Activated naive CD4-positive, alpha-beta T cell (primary cell): ENCODE measurements at places on chromosomes 5 and 9.

DNA sequence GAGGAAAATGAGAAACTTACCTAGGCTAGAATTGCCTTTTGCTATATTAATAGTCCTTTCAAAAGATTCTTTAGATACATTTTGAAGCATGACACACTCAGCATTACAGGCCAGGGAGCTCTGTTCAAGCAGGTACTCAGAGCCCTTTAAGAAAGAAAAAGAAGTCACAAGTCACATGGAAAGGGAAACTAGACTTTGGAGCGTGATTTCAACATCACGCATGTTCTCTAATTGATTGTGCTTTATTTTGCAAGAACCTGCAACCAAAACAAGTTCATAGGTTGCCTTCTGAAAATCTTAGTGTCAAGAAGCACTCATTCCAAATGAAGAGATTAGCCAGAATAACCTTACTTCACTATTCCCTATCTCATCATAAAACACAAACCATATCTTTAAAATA, 103.8 kb downstream of the MPDZ start:
- DNase-seq = no peak

- DNase-seq = no peak
Measured at GRCh38 chr9:35793461-35793860, 2.1 kb downstream of the NPR2 start.

- no peak for DNase-seq
Measured at GRCh38 chr5:149585910-149586309, 4.6 kb downstream of the ARHGEF37 start.

DNA sequence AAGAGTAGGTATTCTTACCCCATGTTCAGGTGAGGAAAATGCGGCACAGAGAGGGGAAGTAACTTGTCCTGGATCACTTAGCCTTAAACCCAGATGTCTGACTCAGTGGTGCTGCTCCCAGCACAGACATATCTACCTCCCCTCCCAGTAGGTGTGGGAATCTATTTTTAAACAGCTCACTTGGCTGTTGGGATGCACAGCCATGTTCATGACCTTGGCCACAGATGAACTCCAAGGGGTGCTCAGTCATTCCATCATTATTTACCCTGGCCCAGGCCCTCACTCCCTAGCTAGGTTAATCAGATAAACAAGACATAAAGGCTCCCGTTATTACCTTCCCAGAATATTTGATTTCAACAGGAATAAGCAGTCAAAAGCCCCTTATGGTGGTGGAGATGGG, 88.4 kb upstream of the IQGAP2 start:
- no peak for DNase-seq

- DNase-seq = no peak
Measured at GRCh38 chr5:106292654-106293053, 1378.1 kb downstream of the EFNA5 start.

- DNase-seq = no peak
Measured at GRCh38 chr9:129932303-129933151, 97.3 kb downstream of the USP20 start.

DNA sequence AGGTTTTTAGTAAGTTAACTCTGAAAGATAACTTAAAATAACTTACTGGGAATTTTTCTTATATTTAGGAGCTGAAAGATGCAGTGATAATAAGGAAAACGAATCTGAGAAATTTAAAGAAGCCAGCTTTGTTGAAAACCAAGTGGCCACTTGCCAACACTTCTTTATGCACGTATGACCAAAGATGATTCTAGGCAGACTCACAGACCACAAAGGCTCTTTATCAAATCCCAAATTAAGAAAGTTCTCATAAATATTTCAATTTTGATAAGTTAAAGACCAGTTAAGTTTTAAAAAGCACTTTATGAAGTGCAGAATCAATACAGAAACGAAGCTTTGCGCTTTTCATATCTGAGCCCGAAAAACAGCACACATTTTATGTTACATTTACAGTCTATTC, 1.5 kb downstream of the AFF4 start:
- no peak for DNase-seq

GRCh38 chr5:142844866-142845265, 74.7 kb downstream of the ARHGAP26 start:
- DNase-seq = no peak

GRCh38 chr5:143434261-143435209, 31.0 kb upstream of the NR3C1 start:
- DNase-seq = peak; percentile 16

GRCh38 chr5:150227606-150228273, 37.9 kb downstream of the SLC6A7 start:
- no peak for DNase-seq

GRCh38 chr9:128360826-128361225, 10.3 kb upstream of the URM1 start:
- no peak for DNase-seq

GRCh38 chr5:109049565-109049964, 301.9 kb downstream of the FER start:
- no peak for DNase-seq

DNA sequence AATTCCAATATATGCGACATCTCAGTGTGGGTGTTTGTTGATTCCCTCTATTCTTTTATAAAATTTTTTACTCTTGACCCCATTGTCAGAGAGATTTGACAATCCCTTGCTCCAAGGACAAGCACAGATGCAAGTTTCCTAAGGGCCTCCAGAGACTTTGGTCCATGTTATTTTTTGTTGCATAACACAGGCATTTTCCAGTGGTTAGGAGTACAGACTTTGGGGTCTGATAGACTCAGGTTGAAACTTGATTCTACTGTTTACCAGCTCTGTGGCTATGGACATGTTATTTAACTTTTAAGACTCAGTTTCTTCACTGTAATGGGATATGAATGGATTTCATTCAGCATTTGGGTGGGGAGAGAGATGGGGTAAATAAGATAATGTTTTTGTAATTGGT, 361.3 kb downstream of the ENC1 start:
- DNase-seq = no peak

GRCh38 chr5:179191506-179192184, 131.5 kb downstream of the ZNF354C start:
- no peak for DNase-seq

- no peak for DNase-seq
Measured at GRCh38 chr5:83564069-83564749, 92.7 kb downstream of the VCAN start.

- DNase-seq = no peak
Measured at GRCh38 chr5:81408496-81408895, 14.6 kb upstream of the ACOT12 start.

- no peak for DNase-seq
Measured at GRCh38 chr9:134624137-134624591, 17.4 kb upstream of the COL5A1 start.

DNA sequence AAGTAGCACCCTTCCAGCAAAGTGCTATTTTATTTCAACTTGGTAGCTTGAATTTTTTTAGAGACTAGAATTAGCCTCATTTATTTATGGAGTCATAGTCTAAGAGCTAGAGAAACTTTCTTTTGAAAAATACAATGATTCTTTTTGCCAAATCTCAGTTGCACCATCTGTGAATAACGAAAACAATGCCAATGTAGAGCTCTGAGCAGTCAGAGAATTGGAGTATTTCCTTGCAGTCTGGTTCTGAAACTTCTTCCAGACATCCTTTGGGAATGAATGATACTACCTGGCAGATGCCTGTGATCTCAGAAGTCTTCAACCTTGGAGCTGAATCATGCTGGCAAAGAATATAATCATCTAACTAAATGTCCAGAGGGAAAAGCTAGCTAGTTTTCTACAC, 511.5 kb upstream of the CYLC2 start:
- DNase-seq = no peak

- no peak for DNase-seq
Measured at GRCh38 chr5:172156541-172156994, 31.5 kb downstream of the STK10 start.

DNA sequence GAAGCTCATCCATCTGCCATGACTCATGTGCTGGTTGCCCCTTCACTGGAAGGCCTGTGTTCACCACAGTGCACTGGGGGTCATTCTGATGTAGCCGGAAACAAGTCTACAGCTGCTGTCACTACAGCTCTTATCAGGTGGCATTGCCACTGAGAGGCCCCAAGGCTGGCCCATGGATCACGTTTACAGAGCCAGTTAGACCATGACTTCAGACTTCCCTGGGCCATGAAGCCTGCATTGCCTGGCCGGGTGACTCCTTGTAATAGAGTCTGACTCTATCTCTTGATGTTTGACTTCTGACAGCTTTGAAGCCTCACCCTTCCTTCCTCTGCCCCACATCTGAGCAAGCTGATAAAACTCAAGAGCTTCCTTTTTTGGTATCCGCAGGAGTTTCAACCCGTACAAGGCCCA, 473.5 kb upstream of the DAP start:
- no peak for DNase-seq

DNA sequence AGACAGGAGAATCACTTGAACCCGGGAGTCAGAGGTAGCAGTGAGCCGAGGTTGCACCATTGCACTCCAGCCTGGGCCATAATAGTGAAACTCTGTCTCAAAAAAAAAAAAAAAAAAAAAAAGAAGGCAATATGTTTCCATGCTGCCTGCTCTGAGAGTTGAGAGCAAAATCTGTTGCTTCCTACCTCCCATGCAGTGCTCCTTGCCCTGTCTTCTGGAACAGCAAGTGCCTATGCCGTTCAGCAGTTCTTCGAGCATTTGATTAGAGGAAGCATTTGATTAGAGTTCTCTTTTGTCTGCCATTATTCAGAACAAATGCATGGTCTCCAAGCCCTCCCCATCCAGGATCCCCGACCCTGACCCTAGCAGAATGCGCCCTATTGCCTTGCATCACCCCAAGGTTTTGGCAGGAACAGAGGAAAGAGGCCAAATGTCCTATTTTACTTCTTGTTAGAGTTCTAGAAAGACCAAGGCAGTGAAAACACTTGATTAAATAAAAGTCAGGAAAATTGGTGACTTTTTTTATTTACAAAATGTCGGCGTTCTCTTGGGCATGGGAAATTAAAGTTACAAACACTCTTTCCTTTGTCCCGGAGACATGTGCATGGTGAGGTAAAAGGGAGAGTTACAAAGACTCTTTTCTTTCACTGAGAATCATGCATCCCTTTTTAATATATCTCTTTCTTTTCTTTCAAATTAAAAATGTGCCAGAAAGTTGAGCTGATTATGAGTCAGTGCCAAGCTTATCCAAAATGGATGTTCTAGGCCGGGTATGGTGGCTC, 27.8 kb upstream of the FSD1L start:
- no peak for DNase-seq

- DNase-seq = no peak
Measured at GRCh38 chr9:116334546-116335150, 181.1 kb downstream of the PAPPA start.

- DNase-seq = no peak
Measured at GRCh38 chr5:864492-865167, 13.8 kb upstream of the ZDHHC11 start.

DNA sequence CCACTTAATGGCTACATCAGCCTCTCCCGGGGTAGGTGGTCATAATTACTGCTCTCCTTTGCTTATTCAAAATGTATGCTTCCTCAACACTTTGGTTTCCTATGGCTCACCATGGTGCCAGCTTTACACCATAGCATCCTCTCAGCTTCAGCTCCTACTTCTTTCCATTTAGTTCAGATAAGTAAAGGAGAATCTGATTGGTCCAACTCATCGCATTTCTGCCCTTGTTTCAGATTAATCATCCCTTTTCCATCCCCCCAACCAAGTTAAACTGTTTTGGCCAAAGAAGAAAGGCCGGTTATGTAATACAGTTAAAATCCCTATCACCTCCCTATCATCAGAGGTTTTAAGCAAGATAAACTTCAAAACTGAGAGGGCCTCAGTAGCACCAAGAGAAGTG, 130.5 kb downstream of the CETN3 start:
- DNase-seq = no peak

DNA sequence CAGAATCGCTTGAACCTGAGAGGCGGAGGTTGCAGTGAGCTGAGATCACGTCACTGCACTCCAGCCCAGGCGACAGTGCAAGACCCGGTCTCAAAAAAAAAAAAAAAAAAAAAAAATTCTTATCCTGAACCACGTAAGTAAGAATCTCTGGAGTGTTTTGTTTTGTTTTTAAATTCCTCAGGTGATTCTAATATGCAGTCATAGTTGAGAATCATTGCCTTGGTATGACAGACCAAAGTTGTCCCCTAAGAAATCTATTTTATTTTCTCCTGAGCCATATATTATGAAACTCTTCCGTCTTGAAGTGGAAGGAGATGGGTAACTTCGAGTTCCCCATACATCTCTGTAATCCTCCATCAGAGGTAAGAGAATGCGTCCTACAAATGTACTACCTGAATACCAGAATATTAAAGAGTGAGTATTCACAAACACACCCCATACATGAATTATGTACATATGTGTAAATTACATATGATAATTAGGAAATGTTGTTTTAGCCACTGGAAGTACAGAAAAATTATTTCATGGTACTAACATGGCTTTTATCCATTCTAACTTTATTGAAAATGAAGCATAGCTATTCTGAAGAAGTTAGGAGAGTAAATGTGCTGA, 26.7 kb upstream of the SVEP1 start:
- DNase-seq = no peak

DNA sequence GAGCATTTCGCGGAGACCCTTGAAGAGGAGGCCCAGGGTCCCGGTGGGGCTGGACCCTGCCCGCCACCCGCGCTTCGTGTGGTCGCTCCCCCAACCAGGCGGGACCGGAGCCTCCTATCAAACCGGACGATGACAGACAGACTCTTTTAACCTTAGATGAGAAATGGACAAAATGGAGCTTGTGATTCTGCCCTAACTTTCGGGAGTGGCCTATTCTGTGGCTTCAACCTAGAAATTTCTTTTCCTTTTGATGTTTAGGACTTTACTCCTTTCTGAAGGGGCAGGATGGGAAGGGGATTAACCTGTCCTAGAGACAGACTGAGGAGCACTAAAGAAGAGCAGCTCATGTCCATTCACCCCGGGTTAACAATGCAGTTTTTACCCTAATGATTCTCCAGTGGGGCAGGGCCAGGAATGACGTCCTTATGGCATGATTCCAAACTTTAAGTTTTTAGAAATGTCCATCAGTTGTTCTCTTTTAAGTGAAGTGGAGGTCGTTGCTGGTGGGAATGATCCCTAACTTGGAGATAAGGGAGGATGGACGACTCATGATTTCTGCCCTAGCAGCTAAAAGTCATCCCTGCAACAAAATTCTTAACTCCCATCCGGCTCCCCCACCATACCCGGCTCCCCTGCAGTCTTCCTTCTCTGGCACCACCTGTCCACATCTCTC, 1.0 kb downstream of the NIPSNAP3A start:
- DNase-seq = no peak

GRCh38 chr9:133880851-133881661, 111.1 kb downstream of the VAV2 start:
- no peak for DNase-seq

DNA sequence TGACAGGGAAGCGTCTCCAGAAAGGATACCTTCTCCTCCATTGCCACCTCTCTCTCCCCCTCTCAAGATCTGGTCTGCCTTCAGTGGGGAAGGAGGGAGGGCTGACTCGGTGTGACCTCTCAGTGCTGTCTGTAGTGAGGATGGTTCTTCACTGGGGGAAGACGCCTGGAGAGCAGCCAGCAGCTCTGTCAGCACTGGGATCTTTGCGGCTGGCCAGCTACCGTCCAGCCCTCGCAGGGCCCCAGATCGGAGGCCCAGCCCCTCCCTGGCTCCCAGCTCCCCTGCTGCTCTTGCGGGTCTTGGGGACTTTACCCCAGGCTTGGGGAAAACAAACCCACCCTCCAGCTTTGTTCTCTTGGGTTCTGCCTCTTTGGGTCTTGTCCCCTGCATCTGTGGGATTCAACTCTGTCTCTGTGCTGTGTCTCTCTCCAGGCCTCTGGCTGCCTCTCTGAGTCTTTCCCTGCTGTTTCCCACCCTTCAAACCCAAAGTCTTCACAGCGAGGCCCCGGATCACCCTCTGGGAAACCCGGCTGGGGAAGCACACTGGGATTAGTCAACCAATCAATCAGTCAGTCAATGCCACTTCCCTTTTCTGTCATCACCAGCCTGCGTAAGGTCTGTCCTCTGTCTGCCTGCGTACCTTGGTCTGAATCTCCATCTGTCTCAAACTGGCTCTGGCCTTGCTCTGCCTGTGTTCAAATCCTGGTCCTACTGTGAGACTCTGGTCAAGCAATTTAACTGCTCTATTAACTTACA, 23.0 kb downstream of the FGF18 start:
- no peak for DNase-seq
